CD8-positive, alpha-beta T cell (primary cell): ENCODE measurements at places on chromosomes 16 and 17. TPM values are rescaled to one million over a fixed set of nuclear protein-coding genes. Genes with fewer than 3 reads are reported as not detected.

DNA sequence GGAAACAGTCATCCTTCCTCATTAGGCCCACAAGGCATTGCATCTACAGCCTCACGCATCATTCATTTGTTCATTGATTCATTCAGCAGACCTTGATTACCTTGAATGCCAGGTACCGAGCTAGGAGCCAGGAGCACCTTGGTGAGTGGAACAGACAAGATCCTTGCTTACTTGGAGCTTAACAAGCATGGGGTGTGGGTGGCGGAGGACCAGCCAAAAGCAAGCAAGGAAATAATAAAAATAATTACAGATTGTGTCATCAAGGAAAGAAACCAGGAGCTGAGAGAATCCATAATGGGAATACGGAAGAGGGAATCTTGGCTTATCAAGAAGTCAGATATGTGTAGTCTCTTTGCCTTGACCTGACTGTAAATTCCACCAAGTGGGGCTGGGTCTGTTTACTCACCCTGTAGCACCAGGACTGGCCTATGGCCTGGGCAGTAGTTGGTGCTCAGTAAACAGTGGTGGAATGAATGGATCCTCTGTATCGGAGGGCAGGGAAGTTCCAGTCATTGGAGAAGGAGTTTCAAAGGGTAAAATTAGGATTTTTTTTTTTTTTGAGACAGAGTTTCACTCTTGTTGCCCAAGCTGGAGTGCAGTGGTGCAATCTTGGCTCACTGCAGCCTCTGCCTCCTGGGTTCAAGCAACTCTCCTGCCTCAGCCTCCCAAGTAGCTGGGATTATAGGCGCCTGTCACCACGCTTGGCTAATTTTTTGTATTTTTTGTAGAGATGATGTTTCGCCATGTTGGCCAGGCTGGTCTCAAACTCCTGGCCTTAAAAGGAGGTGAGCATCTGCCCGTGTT, 157.7 kb downstream of the MSI2 start:
- DNase-seq, result no peak

DNA sequence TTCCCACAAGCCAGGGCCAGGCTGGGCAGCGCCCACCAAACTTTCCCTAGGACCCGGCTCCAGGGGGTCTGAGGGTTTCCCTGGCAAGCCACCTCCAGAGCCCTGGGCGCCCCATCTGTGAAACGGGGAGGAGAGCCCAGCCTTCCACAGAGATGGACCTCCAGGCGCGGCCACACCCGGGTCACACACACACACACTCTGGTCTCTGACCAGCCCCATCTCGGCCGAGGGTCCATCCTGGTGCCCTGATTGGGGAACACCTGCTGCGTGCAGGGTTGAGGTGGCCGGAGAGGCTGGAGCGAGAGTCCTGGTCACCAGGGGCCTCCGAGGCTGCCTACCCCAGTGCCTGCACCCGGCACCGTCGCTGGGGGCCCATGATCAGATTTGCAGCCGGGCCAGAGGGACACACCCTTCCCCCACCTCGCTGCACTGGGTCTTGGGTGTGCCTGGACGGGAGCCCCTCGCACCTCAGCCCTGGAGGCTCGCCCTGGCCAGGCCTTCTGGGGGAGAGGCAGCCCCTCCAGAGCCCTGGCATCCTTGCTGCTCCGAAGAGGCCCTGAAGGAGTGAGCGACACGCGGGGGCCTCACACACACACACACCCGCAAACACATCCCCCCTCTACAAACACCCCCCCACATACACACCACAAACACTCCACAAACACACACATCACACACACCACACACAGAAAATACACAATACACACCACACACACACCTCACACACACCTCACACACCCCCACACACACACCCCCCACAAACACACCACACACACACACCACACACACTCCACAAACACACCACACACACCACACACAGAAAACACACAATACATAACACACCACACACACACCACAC, 29.7 kb downstream of the SLC25A10 start:
- no peak for DNase-seq

DNA sequence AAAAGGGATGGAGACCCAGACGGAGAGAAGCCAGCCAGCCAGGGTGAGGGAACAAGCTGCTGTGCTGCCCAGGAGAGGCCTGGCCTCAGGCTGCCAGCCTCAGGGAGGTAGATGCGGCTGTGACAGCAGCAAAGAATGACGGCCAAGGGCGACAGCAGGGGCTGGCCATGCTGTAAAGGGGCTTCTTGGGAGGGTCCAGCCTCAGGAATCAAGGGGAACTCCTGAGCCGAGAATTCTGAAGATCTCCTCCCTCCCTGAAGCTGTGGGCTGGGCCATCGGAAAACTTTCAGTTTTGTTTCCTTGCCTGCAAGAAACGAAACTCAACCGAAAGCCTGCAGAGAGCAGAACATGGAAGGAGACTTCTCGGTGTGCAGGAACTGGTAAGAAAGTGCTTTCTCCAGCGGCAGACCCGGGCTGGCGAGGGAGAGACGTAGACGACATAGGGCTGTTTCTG, at the start of gene XAF1:
Gene XAF1, plus strand, starts transcription at position 316 of the 454 bp plus-strand sequence. Its CDS starts 33 bp downstream, at position 349.
- peak; percentile 55 for DNase-seq

DNA sequence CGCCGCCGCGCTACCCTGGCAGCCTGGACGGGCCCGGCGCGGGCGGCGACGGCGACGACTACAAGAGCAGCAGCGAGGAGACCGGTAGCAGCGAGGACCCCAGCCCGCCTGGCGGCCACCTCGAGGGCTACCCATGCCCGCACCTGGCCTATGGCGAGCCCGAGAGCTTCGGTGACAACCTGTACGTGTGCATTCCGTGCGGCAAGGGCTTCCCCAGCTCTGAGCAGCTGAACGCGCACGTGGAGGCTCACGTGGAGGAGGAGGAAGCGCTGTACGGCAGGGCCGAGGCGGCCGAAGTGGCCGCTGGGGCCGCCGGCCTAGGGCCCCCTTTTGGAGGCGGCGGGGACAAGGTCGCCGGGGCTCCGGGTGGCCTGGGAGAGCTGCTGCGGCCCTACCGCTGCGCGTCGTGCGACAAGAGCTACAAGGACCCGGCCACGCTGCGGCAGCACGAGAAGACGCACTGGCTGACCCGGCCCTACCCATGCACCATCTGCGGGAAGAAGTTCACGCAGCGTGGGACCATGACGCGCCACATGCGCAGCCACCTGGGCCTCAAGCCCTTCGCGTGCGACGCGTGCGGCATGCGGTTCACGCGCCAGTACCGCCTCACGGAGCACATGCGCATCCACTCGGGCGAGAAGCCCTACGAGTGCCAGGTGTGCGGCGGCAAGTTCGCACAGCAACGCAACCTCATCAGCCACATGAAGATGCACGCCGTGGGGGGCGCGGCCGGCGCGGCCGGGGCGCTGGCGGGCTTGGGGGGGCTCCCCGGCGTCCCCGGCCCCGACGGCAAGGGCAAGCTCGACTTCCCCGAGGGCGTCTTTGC, 3.1 kb downstream of the HIC1 start:
- no peak for DNase-seq

ALOX15 gene
- not detected for total RNA-seq

CFAP119 gene
- 3.6 TPM for total RNA-seq

- DNase-seq, result no peak
Measured at GRCh38 chr16:75080205-75081029, 36.2 kb downstream of the LDHD start.

ITGAX gene
- total RNA-seq, result 1.7 TPM

DNA sequence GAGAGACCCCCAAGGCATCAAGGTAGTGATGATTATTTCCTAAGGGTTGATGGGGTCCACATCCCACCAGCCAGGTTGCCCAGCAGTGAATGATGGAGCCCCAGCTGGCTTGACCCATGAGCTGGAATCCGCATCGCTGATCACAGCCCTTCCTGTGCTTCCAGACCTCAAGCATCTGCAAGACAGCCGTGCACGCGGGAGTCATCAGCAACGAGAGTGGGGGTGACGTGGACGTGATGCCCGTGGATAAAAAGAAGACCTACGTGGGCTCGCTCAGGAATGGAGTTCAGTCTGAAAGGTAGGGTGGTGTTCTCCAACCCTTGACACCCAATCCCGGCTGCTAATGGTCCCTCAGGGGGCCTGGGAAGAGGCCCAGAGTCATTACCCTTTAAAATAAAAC, 69.3 kb downstream of the CRISPLD2 start:
- no peak for DNase-seq

DNA sequence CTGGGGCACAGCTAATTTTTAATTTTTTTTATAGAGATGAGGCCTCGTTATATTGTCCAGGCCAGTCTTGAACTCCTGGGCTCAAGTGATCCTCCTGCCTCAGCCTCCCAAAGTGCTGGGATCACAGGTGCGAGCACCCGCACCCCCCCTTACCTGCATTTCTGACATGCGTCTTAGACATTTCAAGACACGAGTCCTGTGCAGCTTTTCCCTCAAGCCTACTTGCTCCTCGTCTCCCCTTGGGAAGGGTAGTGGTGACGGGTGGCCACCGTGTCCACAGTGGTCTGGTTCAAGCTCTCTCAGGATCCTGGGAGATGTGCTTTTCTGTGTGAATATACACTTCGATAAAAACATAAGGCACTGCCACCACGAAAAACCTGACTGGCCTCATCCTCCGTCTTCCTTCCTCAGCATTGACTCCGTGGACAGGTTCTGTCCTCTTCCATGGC, 9.6 kb downstream of the CANT1 start:
- no peak for DNase-seq

DNAH9 gene
- not detected for total RNA-seq

DNA sequence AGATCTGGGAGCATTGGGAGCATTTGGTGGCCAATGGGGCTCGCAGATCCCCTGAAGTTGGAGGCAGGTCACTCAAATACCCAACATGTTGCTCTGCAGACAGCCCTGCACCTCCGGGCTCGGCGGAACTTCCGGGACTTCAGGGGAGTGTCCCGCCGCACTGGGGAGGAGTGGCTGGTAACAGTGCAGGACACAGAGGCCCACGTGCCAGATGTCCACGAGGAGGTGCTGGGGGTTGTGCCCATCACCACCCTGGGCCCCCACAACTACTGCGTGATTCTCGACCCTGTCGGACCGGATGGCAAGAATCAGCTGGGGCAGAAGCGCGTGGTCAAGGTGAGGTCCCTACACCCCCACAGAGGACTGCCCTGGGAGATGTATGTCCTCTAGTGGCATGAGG, 16.4 kb downstream of the MVP start:
- DNase-seq, result no peak

KRT33A gene
- not detected for total RNA-seq

GRCh38 chr16:67169642-67170167, 633 bp upstream of the NOL3 start:
- no peak for DNase-seq

FOXC2 gene
- total RNA-seq, result not detected
